ENCODE measurements at places on chromosomes 7 and 10.

GRCh38 chr7:138768241-138768640 is 29.6 kb upstream of the TMEM213 start:
- DNase-seq, result no peak

GRCh38 chr10:121956111-121957061 is 18.6 kb downstream of the NSMCE4A start:
- DNase-seq, result no peak

DNA sequence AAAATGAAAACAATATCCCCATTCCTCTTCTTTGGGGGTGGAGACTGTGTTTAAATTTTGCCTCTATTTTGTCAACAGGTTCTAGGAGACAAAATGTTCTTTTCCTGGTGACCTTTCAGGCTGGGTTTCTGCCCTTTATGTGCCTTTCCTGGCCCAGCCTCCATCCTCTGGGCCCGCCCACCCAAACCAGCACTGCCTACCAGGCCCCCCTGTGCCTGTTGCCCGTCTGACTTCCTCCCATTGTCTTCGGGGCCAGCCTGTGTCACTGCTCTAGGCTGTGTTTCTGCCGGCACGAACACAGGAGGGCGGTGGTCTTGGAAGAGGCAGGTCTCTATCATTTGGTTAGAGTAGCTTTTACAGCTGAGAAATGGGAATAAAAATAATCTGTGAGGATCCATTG is 13.9 kb downstream of the TSPAN14 start:
- DNase-seq, result peak; percentile 67

DNA sequence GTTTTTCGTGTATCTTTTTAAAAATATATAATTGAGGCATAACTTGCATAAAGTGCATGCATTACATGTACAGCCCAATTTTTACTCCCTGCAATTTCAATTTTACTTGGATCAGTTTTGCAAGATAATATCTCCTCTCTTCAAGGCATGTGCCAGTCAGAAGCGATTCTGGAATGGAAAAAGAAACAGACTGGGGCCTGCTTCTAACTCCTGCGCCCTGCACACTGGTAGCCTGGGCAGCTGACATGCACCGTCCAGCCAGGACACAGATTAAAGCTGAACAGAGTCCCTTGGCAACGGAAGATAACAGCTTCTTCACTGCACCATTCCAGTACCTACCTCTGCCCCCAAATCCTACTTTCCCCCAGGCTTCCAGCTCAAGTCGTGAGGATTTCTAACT is 182.1 kb downstream of the FAM107B start:
- no peak for DNase-seq

DNA sequence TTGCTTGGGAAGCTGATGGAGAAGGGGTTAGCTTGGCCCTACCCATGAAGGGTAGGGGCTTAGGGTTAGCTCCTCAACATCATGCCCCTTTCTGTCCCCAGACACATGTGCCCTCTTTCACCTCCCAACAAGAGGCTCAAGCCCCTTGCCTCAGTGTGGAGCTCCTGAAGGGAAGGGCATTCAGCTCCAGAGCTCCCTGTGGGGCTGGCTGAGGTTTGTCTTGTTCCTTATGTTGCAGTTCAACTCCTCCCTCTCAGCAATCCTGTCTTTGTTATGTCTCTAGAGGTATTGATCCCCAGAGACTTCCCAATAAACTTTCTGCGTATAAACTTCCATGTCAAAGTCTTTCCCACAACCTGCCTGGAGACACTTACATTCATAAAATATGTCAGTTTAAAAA is 252.2 kb upstream of the SP4 start:
- no peak for DNase-seq

DNA sequence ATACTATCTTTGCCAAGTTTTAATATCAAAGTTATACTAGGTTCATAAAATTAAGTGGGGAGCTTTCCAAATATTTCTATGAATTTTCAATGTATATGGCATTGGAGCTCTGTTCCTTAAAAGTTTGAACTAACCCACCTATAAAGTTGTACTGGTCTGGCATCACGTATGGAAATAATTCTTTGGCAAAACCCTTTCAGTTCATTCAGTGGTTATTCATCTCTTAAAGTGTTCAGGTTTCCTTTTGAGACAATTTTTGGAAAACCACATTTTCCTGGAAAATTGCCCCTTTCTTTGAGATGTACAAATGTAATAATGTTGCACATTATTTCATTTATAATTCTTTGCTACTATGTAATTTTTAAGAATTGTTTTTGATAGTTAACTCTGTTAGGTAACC is 62.5 kb upstream of the INPP5A start:
- DNase-seq, result no peak

- no peak for DNase-seq
These were observed 300.6 kb downstream of the ZEB1 start for GRCh38 chr10:31619531-31620061.

DNA sequence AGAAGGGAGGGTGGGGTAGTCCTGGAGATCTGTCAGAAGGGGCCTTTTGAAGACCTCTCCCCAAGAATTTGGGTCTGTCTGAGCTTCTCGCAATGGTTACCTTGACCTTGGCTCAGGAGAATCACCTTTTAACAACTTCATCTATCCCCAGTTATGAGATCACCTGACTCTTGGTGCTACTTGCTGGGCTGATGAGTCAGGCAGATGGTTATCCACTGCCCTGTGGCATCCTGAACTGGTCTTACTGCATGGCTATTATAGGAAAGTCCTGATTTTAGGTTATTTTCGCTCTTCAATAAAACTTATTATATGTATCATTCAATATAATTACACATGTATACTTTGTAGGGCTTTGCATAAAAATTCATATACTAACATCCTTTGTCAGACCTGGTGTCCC is 274.7 kb downstream of the GFRA1 start:
- DNase-seq, result no peak

DNA sequence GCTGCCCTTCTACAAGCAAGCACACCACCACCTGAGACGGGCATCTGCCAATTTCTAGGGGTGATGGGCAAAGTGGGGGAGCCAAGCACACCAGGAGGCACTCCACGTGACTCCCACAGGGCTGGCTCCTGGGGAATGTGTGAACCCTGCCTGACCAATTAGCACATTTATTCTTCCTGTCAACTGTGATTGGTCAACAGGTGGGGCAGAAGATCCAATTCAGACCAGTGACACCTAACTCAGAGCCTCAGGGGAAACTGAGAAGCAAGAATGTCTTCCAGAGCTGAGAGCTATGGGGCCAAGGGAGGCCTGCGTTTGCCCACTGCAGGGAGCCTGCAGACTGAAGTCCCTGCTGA is 15.4 kb downstream of the TMEM273 start:
- no peak for DNase-seq

GRCh38 chr10:110456523-110457091 is 41.1 kb upstream of the DUSP5 start:
- DNase-seq, result no peak

GRCh38 chr7:92567460-92567859 is 22.7 kb downstream of the FAM133B start:
- DNase-seq, result no peak

GRCh38 chr10:47288236-47288635 is 11.8 kb upstream of the GDF10 start:
- no peak for DNase-seq

GRCh38 chr10:6398399-6398798 is 181.7 kb downstream of the PRKCQ start:
- DNase-seq, result no peak

GRCh38 chr7:88226886-88227516 is 7.2 kb upstream of the SRI start:
- DNase-seq, result no peak

DNA sequence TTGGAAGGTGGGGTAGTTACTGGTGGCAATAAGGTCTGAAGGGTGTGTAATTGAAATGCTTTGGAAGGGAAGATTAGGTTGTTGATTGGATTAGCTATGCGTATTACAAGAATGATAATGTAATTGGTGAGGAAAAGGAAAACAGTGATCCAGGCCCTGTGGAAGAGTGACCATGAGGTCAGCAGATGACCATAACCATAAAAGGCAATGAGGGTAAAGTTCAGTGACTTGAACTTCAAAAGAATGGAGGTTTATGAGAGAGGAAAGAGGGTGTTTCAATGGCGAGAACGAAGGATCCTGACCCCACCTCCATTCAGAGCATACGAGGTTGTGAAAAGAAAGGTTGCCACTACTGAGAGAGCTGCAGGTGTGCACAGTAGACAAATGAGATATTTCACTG is 439.7 kb downstream of the CCSER2 start:
- DNase-seq, result no peak

- no peak for DNase-seq
These were observed 523.9 kb upstream of the NRP1 start for GRCh38 chr10:33858326-33858725.

- no peak for DNase-seq
These were observed 90.9 kb upstream of the TNRC18 start for GRCh38 chr7:5514440-5515035.

DNA sequence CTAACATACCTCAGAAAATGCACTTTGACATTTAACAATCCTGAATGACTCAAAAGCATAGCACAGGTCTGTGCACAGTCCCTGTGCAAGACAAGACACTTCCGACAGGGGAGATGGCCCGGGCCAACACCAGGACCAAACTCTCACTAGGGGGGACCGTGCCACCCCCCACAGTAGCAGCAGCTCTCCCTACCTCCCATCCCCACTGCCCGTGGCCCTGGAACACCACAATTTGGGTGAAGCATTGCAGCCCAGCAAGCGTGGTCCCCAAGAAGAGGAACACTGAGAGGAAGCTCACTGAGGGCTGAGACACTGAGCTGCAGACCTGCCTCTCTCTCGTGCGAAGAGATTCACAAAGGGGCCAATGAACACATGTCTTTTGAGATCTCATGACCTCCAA is 26.0 kb downstream of the PTPRN2 start:
- DNase-seq, result no peak

DNA sequence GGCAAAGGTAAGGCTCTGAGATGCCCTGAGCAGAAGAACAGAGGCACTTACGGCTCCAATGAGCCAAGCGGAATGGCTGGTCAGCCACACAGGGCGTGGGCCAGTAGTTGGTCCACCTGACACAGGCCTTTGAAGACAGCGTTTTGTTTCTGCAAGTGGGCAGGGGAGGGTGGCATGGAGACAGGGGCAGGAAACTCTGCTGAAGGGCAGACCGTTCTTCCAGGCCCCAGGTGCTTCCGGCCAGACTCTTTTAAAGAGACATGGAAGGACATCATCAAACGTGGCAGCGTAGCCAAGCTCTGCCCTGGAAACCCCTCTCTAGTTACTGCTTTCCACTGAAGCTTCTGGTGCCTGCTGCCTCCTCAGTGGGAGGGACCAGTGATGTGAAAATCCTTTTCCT is 77.5 kb upstream of the KMT2E start:
- no peak for DNase-seq

DNA sequence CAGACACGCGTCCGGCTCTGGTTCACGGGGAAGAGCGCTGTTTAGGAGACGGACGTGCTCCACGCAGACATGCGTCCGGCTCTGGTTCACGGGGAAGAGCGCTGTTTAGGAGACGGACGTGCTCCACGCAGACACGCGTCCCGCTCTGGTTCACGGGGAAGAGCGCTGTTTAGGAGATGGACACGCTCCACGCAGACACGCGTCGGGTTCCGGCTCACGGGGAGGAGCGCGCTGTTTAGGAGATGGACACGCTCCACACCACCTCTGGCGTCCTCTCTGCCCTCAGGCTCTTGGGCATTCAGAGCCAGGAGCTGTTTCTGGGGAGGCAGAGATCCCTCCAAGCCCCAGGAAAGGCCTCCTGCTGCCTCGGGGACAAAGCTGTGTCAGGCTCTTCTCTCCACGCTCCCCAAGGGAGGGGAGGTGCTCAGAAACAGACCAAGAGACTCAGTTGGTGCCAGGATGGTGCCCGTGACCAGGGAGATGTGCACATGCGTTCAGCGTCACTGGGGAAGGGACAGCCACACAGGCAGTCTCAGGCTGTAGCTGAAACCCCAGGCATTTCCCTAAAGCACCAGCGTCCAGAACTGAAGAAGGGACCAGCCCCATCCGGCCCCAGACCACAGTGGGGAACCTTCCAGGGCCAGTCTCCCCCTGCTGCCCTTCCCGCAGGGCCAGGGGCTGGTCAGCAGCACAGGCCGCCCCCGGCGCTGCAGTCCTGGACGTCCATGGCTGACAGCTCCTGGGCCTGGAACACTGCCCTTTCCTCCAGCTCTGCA is 175.6 kb downstream of the ELFN1 start:
- DNase-seq, result no peak

GRCh38 chr10:5812283-5813090 is 747 bp downstream of the GDI2 start:
- peak; percentile 54 for DNase-seq

DNA sequence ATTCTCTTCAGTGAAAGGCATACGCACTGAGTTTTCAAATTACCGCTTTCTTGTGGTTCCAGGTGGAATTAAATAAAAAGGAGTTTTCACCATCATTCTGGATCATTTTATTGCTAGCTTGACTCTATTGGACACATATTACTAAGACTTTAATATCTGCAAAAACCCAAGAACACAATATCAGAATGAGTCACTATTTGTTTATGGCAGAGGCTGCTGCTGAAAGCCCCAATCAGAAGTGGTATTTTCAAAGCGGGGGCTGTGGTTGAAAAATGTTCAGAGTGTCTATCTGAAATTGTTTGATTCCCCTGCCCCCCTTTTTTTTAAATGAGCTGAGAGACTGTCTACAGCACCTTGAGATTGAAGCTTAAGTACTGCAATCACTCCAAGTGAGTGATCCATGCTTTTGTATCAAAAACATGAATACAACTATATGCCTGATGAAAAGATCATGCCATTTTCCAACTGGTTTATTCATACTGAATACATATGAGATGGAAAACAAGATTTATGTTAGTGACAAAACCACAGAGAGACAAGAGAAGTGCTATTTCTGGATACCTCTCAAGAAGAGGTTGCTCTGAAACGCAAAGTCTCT is 376.4 kb downstream of the HTR7 start:
- DNase-seq, result no peak

GRCh38 chr10:65194555-65194954 is 1673.4 kb downstream of the REEP3 start:
- DNase-seq, result no peak

GRCh38 chr7:129773328-129773731 is 161.8 kb downstream of the NRF1 start:
- no peak for DNase-seq

DNA sequence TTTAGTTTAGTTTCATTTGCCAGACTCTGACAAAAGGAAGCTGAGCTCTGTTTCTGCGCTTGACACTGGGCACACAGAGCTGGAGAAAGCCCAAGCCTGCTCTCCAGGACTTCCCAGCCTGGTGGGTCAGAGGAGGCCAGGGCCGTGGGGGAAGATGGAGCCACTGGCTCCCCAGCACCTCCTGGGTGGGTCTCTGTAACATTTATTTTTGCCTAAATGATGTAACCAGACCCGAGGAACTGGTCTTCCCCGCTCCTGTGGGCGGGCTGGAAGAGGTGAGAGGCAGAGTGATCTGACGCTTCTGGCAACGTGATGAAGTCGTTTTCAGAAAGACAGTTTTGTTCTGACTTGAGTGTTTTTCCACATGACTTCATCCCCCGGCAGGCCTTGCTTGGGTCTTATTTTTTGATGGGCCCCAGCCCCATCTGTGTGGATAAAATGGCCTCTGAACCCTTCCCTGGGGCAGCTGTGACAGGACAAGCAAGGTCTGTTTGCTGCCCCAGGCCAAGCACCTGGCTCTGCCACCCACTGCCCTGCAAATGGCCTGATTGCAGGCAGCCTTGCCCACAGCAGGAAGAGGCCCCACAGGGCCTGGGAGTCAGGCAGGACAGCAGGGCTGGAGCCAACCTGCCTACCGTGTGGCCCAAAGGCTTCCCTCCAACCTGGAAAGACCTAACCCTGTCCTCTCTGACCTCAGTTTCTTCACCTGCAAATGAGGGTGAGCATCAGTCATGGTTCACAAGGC is 304.9 kb upstream of the ZMIZ1 start:
- peak; percentile 59 for DNase-seq

- DNase-seq, result no peak
These were observed 8.0 kb downstream of the FLNC start for GRCh38 chr7:128838109-128838779.
